ENCODE measurements at places on chromosomes 3 and 15. TPM values are rescaled to one million over a fixed set of nuclear protein-coding genes. Genes with fewer than 3 reads are reported as not detected.
A peak's percentile ranks its signal among the peaks of the same experiment; 100 is the strongest.

- no peak overlapping the region for H3K4me3 ChIP-seq
- H3K27me3 ChIP-seq, result no peaks in the 10 kb centered on the region
- peaks cover 2% of the 10 kb centered on the region for H3K36me3 ChIP-seq
These were observed 86.0 kb downstream of the DTWD1 start for GRCh38 chr15:49706805-49707204.

Gene MYL3
- total RNA-seq, result not detected

Gene P4HTM
- 28.2 TPM for total RNA-seq

Gene SLC9A9
- total RNA-seq, result 1.2 TPM

- no peak overlapping the region for H3K27ac ChIP-seq
- no peak for DNase-seq
- no peaks in the 10 kb centered on the region for H3K36me3 ChIP-seq
- H3K4me1 ChIP-seq, result peaks cover 14% of the 10 kb centered on the region
- peaks cover 3% of the 10 kb centered on the region for H3K27me3 ChIP-seq
These were observed 963 bp downstream of the GRAMD1C start for GRCh38 chr3:113839551-113839950.

GRCh38 chr3:52054661-52055511 lies 1.5 kb downstream of the DUSP7 start:
- peak; percentile 58 for DNase-seq
- no peak overlapping the region for H3K27ac ChIP-seq

Gene LRRIQ4
- 0.09 TPM for total RNA-seq

Gene DLEC1
- total RNA-seq, result 0.81 TPM

Gene SEC61A1
- total RNA-seq, result 120 TPM

DNA sequence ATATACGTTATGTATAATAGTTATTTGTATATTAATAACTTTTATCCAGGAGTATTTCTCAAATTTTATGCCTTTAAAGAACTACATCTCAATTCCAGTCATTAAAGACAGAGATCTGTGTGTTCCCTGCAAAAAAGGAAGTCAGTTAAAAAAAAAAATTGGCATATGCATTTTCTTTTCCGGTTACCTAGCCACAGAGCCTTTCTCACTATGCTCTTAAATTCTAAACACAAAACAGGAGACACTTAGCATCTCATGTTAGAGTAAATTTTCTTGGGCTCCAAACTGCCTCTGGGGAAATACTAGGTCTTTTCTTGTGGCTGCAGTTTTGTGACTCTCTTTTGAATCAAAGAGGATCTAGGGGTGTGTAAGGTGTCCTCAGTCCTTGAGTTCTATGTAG lies 105.9 kb downstream of the KCNH8 start:
- peaks cover 18% of the 10 kb centered on the region for H3K36me3 ChIP-seq
- H3K27ac ChIP-seq, result no peak overlapping the region
- peaks cover 13% of the 10 kb centered on the region for H3K4me1 ChIP-seq
- no peak for DNase-seq
- no peaks in the 10 kb centered on the region for H3K27me3 ChIP-seq
- no peak overlapping the region for H3K4me3 ChIP-seq

Gene SLC41A3
- 28.4 TPM for total RNA-seq

DNA sequence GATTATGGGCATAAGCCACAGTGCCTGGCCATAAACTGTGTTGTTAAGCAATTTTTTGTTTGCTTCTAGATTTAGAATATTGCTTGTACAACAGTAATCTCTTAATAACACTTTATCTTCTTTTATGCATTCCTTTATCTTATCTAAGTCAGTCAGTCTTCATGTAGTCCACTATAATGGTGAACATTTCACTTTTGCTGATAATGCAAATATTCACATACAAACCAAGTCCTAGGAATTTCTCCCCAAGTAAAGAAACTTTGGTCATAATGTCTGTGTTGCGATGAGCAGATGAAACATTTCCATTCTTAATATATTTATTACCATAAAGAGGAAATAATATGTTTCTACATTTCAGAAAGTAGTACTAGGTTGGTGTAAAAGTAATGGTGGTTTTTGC lies 765.8 kb upstream of the ARRDC4 start:
- H3K27me3 ChIP-seq, result no peaks in the 10 kb centered on the region
- H3K4me3 ChIP-seq, result no peak overlapping the region
- H3K36me3 ChIP-seq, result no peaks in the 10 kb centered on the region

DNA sequence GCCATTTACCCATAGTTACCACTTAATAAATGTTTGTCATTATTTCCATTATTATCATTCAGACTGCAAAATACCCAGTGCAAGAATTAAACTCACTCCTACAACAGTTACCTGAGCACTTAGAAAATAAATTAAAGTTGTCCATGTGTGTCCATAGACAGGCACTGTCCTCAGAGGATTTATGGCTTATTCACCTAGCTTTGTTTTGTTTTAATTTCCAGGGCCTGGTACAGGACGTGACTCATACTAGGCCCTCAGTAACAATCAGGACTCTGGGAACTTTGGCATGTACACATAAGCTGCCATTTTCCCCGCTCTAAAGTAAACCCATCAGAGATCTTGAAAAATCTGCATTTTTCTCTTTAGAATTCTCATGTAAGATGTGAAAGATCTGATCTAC lies 458.5 kb upstream of the ARRDC4 start:
- H3K27ac ChIP-seq, result no peak overlapping the region
- no peaks in the 10 kb centered on the region for H3K27me3 ChIP-seq
- H3K4me3 ChIP-seq, result no peak overlapping the region
- no peaks in the 10 kb centered on the region for H3K4me1 ChIP-seq

Gene NEK11
- 1.6 TPM for total RNA-seq

GRCh38 chr3:115085197-115085865 lies 61.8 kb downstream of the ZBTB20 start:
- no peak for DNase-seq
- no peaks in the 10 kb centered on the region for H3K36me3 ChIP-seq
- H3K27ac ChIP-seq, result no peak overlapping the region
- peaks cover 21% of the 10 kb centered on the region for H3K4me1 ChIP-seq
- H3K27me3 ChIP-seq, result no peaks in the 10 kb centered on the region

GRCh38 chr15:58951388-58952007 lies 18.0 kb upstream of the SLTM start:
- DNase-seq, result no peak
- no peak overlapping the region for H3K4me3 ChIP-seq
- no peak overlapping the region for H3K27ac ChIP-seq
- no peaks in the 10 kb centered on the region for H3K36me3 ChIP-seq
- no peaks in the 10 kb centered on the region for H3K27me3 ChIP-seq

GRCh38 chr15:33284336-33284735 lies 26.4 kb upstream of the RYR3 start:
- H3K4me3 ChIP-seq, result no peak overlapping the region
- peaks cover 9% of the 10 kb centered on the region for H3K4me1 ChIP-seq
- no peaks in the 10 kb centered on the region for H3K36me3 ChIP-seq
- H3K27ac ChIP-seq, result no peak overlapping the region
- H3K27me3 ChIP-seq, result no peaks in the 10 kb centered on the region

DNA sequence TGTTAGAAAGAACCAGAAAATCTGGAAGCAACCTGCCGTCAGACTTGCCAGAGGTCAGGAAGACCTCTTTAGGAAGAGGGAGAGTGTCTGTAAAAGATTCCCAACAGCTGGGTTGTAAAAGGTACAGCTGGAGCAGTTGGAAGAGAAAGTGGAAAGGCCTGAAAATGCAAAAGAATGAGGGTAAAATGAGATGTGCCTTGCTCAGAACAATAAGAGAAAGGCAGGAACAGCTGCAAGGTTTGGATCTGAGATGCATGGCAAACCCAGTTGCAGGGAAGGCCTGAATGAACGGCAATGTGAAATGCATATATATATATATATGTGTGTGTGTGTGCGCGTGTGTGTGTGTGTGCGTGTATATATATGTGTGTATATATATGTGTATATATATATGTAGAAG lies 88.1 kb downstream of the ZIC1 start:
- no peaks in the 10 kb centered on the region for H3K36me3 ChIP-seq
- H3K27me3 ChIP-seq, result no peaks in the 10 kb centered on the region
- peak overlapping the region; percentile 87 for H3K27ac ChIP-seq
- H3K4me1 ChIP-seq, result no peaks in the 10 kb centered on the region
- DNase-seq, result no peak
- H3K4me3 ChIP-seq, result no peak overlapping the region

GRCh38 chr3:110940055-110940454 lies 131.6 kb upstream of the NECTIN3 start:
- no peak overlapping the region for H3K4me3 ChIP-seq
- H3K27ac ChIP-seq, result no peak overlapping the region
- peaks cover 12% of the 10 kb centered on the region for H3K4me1 ChIP-seq
- no peaks in the 10 kb centered on the region for H3K27me3 ChIP-seq
- DNase-seq, result no peak
- H3K36me3 ChIP-seq, result peaks cover 9% of the 10 kb centered on the region

Gene DLL4
- 0.94 TPM for total RNA-seq

GRCh38 chr3:142894493-142894892 lies 5.6 kb upstream of the PCOLCE2 start:
- H3K27ac ChIP-seq, result no peak overlapping the region
- H3K36me3 ChIP-seq, result no peaks in the 10 kb centered on the region
- no peak for DNase-seq
- H3K4me3 ChIP-seq, result no peak overlapping the region
- H3K27me3 ChIP-seq, result peaks cover 14% of the 10 kb centered on the region
- H3K4me1 ChIP-seq, result peaks cover 5% of the 10 kb centered on the region

GRCh38 chr3:146517684-146518435 lies 26.5 kb downstream of the PLSCR1 start:
- peaks cover 12% of the 10 kb centered on the region for H3K36me3 ChIP-seq
- peak overlapping the region; percentile 68 for H3K27ac ChIP-seq
- DNase-seq, result no peak
- H3K4me3 ChIP-seq, result no peak overlapping the region
- no peaks in the 10 kb centered on the region for H3K27me3 ChIP-seq
- H3K4me1 ChIP-seq, result peaks cover 44% of the 10 kb centered on the region

Gene BLOC1S6
- 28.7 TPM for total RNA-seq

Measured in WTC11 (cell line).